ENCODE measurements at places on chromosomes 7 and 10.

DNA sequence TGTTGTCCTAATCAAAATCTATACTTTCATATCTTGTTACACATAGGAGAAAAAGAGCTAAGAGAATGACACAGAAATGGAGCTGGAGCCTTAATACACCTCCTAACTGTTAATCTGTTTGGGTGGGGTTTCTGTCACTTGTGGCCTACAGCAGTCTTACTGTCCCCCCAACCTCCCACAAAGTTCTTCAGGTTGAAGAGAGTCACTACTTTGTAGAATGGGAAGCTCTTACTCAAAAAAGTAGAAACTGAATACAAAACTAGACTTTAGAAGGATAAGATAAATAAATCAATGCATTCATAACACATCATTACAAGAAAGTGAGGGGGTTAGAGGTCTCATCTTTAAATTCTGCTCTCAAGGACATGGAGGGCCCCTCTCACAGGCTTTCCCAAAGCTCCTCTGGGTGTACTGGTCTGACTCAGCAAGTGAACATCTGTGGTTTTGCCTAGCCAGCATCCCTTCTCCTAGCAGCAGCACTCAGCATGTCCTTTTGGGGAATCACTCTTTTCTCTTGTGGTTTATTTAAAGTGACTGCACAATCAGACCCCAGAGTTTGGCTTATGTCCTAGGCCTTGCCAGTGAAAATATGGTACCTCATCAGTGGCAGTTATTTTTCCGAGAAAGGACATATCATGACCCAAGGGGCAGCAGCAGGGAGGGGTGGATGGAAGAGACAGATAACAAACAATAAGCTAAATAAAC is 2.0 kb upstream of the BLVRA start:
- DNase-seq, result peak; percentile 54

GRCh38 chr7:130650611-130651120 is 17.9 kb downstream of the COPG2 start:
- DNase-seq, result no peak

DNA sequence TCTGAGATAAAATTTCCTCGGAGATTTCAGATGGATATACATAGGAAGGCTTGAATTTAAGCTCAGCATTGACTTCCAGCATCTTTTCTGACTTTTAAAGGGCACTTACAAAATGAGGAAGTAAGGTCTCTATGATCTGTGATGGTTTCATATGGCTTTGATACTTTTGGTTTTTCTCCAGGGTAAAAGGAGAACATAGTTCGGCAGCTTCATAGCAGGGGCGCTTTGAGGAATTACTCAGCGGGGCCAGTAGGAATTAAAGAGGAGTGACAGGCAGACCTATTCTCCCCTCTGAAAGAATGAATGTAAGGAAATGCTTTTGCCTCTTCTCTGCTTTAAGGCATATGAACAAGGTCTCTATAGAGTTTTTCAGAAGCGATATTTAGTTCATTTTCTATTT is 80.0 kb upstream of the PCDH15 start:
- no peak for DNase-seq

DNA sequence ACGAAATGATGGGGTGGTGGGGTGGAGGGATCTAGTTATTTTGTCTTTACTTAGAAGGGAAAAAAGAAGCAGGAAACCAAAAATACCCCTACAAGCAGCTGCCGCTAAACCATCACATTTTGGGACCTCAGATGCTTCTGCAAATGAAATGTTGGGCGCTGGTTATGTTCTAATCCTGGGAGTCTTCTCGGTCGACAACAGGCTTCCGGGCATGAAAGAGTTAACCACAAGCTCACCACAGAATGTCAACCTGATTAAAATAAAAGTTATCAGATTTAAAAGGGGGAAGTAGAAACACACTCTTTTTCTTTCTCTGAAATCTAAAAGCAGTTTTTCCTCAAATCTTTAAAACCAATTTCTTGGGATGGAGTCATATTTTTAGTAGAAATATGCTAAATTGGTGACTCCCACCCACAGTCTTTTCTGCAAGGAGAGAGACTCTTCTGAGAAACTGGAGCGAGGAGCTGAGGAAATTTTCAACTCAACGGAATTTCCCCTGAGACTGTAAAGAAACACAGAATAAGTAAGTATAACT is 16.8 kb downstream of the IL2RA start:
- no peak for DNase-seq

GRCh38 chr7:14125998-14126397 is 136.5 kb upstream of the ETV1 start:
- peak; percentile 3 for DNase-seq

- DNase-seq, result peak; percentile 55
Observed at GRCh38 chr10:113131613-113132261, 181.7 kb downstream of the TCF7L2 start.

- DNase-seq, result no peak
Observed at GRCh38 chr7:158849768-158850544, 6.4 kb upstream of the DYNC2I1 start.

GRCh38 chr10:112835944-112836451 is 114.0 kb upstream of the TCF7L2 start:
- no peak for DNase-seq

DNA sequence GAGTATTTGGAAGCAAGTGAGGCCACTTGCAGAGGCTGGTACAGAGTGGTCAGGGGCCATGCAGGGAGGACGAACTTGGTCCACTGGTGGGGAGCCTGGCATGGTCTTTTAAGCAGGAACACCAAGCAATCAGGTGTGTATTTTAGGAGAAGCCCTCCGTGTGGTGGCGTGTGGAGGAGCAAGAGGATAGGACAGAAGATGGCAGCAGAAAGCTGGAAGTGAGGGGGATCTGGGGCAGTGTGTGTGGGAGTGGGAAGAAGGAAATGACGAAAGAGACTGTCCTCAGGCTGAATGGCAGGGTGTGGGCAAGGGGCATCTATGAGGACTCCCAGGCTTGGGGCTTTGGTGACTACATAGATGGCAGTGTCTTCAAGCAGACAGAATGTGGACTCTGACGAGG is 51.2 kb downstream of the TEX36 start:
- DNase-seq, result no peak

DNA sequence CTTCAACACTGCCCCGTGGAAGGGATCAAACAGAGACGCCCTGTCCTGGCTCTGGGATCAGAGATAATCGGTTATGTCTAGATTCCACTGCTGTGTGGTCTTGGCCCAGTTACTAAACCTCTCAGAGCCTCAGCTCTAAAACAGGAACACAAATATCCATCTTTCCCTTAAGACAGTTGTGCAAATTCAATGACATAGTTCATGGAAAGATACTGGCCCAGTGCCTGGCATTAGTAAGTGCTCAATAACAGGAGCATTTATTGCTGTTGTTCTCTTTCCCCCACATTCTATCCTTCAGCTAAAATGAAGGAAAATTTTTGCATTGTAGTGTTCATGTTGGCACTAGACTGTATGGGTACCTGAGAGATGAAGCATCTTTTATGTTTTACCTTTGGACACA is 58.6 kb downstream of the TACC2 start:
- no peak for DNase-seq

DNA sequence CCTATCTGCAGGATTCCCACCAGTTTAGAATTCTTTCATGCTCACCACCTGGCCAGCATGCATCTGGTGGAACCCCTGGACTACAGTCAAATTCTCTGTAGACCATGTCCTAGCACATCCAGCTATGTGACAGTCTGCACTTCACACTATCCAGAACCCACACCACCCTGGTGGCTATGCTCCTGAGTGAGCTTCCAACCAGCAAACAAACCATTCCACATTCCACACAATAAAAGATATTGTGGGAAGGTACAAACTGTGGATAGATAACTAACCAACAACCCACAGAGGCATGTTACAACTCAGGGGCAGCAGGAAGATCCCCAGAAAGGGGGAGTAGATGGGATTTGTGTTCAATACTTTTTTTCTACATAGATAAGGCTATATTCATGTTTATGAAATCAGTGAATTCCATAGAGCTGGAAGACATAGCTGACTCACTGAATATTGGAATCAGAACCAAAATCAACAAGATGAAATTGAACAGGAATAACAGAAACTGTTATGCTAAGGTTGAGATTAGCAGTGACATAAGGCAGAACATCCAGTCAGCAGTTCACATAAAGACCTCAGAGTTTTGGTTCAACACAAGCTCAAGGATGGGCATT is 72.5 kb downstream of the LRRC17 start:
- peak; percentile 50 for DNase-seq

DNA sequence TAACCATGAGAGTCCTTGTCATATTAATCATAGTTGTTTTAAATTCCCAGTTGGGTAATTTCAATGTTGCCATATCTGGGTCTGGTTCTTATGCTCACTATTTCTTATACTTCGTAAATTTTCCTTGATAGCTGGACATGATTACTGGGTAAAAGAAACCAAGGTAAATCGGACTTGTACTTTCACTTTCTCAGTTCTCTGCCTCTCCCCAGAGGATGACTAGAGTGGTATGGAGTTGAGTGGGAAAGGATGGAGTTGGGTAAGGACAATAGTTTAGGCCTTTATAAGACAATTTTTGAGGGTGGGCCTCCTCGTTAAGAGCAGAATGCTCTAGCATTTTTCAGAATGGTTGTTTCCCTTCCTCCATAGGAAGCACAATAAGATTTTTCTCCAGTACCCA is 106.1 kb downstream of the CRPPA start:
- peak; percentile 6 for DNase-seq

DNA sequence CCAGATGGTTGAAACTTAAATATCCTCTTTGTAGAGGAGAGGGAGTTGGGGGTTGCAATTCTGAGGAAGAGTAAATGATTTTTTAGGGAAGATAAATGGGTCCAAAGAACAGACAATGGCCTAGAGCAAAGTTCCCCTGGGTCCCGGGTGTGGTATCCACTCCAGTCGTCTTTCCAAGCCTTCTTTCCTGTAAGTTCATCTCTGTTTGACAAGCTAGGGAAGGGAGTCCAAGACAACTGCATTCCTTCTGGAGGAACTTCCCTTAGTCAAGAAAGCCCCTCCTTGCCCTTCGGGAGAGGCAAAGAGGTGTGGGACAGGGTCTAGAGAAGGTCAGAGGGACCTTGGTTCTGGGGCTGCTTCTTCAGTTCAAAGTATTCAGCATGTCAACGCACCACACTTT is 33.4 kb downstream of the C10orf71 start:
- no peak for DNase-seq

DNA sequence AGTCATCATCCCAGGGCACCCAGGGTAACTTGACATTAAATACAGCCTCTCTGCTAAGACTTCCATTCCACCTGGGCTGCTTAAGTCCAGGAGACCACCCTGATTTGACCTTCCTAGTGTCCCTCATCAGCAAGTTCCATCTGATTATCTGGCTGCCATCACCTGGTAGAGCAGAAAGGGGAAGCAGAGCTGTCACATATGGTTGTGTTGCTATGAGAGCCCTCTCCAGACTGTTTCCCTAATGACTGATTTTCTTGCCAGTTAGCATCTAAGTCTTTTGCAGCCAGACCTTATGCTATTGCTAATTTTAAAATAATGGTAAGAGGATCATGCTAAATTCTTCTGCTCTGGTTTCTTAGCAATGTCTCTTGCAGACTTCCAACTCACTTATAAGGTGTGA is 38.7 kb downstream of the KCNH2 start:
- no peak for DNase-seq

DNA sequence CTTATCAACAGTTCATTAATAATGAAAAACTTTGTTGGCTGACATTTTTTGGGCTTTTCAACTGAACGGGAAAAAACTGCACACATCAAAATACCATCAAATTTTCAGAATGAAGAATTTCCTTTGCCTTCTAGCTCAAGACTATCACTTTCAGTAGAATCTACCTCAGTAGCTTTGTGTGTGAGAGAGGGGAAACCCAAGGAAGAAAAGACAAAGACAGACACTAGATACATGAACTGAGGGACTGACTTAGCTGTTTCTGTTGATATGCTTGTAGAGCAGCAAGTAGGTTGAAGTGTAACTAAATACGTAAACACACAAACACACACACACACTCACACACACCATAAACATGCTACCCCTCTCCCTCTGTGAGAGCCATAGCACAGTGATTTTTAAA is 257.1 kb downstream of the CDK14 start:
- DNase-seq, result no peak

DNA sequence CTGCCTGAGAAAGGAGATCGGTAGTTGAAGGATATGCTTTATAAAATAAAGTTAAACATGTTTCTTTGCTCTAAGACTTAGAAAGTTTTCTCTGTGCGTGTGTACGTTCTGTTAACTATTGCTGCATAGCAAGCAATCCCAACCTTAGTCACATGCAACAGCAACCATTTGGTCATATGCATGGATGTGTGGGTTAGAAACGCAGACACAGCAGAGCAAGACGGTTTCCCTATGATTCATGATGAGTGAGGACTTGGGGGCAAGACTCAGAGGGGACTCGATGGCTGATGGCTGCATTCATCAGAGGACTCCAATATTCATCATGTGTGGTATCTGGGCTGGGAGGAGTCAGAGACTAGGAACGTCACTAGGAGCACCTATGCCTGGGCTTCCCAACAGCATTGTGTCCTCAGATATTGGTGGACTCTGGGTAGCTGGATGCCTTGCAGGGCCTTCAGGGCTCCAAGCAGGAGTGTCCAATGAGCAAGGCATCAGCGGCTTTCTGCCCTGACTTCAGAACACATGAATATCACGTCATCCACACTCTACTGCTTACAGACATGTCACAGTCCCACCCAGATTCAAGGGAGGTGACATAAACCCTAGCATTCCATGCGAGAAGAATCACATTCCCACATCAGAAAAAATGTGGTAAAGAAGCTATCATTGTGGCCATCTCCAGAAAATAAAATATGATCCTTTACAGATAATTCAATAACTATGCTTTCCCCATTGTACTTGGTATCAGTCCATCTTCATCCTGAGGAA is 731.2 kb downstream of the TNS3 start:
- no peak for DNase-seq

DNA sequence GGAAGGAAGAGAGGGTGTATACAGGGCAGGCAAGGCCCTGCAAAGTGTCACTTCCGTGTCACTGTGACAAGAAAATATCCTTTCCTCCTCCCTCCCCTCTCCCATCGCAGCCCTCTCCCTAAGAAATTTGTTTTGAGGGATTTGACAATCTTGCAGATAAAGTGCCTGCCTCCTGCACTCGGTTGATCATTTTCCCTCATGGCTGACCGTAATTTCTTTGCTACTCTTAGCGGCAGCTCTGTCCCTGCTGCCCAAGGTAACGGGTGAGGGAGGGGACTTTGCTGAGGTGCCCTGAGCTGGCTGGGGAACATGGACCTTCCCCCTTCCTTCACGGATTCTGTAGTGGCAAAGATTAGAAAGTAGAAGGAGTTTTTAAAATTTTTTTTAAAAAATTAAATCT is 179.1 kb downstream of the TCF7L2 start:
- DNase-seq, result no peak

DNA sequence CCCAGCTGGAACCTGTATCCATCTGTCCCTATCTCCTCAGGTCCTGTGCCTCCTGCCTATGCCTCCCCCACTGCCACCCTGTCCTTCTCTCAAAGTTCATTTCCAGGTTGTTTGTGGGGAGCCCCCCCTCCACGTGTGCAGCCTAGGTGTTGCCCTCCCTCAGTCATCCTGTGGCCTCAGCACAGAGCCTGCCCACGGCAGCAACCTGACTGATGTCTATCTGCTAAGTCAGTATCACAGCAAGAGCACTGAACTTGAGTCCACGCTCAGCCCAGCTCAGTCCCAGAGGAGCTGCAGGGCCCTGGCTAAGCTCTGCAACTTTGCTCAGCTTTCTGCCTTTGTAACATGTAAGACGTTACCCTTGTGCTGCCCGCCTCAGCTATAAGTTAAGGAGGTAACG is 28.7 kb downstream of the FAM53B start:
- DNase-seq, result no peak

- DNase-seq, result no peak
Observed at GRCh38 chr10:53236941-53237340, 464.4 kb upstream of the MBL2 start.
